ENCODE measurements at places on chromosomes 7 and 10.
A peak's percentile ranks its signal among the peaks of the same experiment; 100 is the strongest.

DNA sequence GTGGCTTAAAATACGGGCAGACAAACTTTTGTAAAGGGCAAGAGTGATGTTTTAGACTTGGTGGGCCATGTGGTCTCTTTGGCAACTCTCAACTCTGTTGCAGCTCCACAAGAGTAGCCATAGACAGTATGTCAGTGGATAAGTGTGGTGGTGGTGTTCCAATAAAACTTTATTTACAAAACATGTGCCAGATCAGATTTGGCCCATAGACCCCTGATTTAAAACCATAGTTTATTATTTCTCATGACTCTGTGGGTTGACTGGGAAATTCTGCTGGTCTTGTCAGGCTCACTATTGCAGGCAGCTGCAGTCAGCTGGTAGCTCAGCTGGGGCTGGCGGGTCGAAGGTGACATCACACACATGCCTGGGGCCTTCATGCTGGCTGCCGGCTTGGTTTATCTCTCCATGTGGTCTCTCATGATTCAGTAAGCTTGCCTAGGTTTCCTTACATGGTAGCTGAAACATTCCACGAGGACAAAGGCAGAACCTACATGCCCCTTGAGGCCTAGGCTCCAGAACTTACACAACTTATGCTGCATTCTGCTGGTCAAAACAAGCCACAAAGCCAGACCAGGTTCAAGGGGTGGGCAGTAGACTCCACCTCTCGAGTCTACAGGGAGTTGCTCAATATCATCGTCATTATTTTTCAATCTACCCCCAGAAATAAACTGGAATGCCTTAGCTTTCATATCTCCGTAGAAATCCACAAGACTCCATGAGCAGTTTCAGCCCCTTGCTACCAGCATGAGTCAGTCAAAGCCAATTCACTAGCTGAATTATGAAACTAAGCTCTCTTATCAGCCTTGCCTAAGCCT is 245.7 kb downstream of the WDR11 start:
- DNase-seq, result peak; percentile 25

GRCh38 chr10:122293156-122293960 is 22.3 kb downstream of the BTBD16 start:
- DNase-seq, result no peak

DNA sequence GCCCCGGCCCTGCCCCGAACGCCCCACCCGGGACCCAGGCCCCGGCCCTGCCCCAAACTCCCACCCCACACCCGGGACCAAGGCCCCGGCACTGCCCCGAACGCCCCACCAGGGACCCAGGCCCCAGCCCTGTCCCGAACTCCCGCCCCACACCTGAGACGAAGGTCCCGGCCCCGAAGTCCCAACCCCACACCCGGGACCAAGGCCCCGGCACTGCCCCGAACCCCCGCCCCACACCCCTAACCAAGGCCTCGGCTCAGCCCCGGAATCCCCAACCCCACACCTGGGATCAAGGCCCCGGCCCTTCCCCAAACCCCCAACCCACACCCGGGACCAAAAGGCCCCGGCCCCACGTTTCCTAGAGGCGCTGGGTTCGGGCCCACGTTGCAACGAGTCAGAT is 1.1 kb upstream of the LARP4B start:
- no peak for DNase-seq

DNA sequence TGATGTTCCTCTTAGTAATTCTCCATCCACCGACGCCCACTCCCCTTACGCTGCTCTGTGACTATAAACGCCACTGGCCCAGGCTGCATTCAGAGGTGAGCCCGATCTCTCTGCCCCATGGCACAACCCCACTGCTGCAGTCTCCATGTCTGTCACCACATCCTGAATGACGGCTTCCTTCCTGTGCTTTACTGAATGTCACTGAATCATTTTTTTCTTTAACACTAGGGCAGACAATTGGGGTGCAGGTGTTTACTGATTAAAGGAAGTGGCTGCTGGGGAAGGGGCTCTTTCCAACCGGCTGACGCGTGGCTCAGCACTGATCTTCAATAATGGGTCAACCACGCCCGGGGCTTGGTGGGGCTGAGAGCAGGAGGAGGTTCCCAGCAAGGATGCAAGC is 208.3 kb downstream of the USP6NL start:
- DNase-seq, result no peak

DNA sequence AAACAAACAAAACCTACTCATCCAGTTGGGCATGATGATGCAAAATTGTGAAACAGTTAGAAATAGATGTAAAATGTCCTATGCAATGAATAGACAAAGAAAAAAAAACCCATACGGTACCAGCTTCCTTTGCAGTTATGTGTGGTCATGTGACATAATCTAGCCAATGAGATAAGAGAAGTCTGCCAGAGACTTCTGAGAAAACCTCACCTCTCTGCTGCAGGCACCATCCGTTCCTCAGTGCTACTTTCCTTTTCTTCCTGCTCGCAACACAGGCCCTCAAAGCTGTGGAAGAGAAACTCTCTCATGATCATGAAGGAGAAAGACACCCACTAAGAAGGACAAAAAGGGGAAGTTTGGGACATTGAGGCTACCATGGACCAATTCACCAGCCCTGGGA is 76.8 kb upstream of the CARD11 start:
- no peak for DNase-seq

DNA sequence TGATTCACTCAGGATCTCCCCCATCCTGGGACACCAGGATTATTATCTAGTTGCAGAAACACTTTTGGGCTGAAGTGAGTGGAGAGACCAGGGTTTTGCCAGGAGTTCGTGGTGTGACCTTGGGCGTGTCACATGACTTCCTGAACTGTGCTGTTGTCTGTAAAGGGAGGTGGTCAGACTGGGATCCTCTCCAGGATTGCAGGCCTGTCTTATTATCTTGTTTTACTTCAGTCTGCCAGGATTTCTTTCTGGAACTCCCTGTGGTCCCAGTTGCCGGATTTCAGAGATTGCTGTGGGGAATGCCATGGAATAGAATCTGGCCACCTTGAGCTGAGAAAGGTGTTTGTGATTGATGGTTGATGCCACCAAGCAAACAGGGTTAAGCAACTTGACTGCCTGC is 35.8 kb downstream of the CRCP start:
- no peak for DNase-seq

GRCh38 chr7:2861509-2861908 is 17.4 kb upstream of the GNA12 start:
- no peak for DNase-seq

- no peak for DNase-seq
Measured at GRCh38 chr10:112915590-112916572, 34.2 kb upstream of the TCF7L2 start.

DNA sequence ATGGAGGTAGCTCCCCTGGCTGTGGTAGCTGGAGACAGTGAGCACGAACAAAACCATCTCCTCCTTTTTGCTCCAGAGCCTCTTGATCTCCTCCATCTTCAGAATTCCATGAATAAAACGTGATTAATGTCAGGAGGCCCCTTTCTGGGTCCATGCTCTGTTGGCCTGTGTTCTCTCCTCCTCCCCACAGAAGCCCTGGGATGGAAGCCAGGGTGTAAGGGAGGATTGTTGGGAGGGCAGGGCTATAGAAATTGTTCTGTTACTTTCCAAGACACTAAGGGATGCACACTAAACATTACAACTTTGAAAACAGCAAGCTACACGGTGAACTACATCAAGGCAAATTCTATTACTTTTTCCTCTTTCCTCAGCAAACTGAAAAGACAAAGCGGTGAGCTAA is 96.3 kb downstream of the RNF216 start:
- DNase-seq, result no peak

- DNase-seq, result no peak
Measured at GRCh38 chr10:16986406-16987205, 143.0 kb downstream of the CUBN start.

DNA sequence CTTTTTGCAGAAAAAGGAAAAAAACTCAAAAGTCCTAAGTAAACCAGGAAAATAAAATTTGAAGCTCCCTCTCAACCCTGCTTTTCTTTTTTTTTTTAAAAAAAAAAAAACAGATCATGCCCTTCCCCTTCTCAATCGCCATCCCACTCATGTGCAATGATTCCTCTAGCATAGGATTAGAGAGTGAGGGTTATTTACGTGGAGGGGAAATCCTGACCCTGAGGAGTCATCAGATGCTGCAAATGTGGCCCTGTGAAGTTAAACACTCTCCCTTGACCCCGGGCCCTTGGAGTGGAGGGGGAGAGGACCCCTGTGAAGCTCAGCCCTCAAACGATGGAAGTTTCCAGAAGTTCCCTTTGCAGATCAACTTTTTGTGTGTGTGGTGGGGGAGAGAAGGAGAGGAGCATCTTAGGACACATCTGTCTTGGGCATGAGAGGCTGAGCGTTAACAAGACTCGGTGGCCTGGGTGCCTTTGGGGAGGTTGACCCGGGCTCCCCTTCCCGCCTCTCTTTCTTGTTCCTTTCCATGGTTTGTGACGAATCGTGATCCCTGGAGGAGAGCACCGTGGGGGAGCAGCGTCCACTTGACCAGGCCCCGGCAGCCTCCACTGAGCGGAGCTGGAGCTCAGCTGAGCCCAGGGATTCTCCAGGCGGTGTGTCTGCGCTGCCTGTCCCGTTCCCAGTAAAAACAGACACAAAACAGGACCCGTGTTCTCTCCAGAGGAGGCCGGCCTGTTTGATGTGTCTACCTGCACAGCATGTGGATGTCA is 1.5 kb upstream of the SHH start:
- no peak for DNase-seq

DNA sequence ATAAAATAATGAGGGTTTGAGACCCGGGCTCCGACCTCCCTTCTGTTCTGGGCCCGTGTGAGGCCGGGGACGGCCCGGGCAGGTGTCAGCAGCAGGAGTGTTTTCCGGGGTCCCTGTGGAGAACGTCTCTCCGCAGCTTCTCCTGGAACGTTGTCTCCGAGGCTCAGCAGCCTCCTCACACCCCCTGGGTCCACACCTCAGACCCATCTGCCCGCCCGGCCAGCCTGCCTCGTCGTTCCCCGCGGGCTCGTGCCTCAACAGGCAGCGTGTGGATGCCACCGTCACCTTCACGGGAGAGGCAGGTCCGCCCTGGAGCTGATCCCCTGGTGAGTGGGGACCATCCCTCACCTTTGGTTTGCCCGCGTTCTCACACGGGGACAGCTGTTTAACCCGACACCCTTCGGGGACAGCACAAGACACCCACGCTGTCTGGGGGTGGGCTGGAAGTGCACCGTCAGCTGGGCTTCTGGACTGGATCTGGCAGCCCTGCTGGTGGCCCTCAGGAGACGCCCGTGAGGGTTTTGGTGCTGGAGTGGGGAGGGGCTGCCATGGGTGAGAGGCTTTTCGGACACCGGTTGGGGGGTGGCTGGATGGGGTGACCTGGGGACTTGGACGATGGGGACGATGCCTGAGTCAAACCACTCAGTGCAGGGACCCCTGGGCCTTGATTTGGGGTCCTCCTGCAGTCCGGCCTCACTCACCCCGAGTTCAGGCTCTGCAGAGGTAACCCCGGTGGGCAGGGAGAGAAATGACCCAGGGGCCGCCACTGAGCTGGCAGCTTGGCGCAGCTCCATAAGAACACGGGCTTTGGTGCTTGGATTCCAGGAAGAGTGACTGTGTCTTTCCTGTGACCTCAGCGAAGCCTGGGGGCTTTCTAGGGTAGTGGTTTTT is 131.7 kb downstream of the DNAJB6 start:
- DNase-seq, result no peak

DNA sequence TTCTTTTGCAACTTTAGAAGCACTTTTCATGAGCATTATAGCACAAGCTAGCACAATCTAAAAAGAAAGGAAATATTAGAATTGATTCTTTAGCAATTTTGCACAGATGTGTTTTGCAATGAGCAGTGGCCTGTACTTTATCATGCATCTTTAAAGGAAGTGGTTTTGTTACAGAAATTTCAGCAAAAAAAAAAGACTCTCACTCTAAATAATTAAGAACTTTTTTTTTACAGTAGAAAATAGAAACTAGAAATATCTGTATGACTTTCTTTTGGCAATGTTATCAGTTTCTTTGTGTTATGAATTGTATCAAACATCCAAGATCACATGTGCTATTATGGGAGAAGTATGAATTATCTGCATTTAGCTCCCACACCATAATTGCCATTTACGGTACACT is 195.7 kb upstream of the KLF6 start:
- DNase-seq, result no peak

GRCh38 chr7:127673902-127674301 is 21.9 kb downstream of the SND1 start:
- no peak for DNase-seq

GRCh38 chr10:22251751-22252223 is 34.0 kb upstream of the EBLN1 start:
- DNase-seq, result peak; percentile 20

GRCh38 chr7:104328970-104329825 is 795 bp downstream of the LHFPL3 start:
- peak; percentile 75 for DNase-seq

- DNase-seq, result peak; percentile 61
Measured at GRCh38 chr10:80924063-80924952, 386.6 kb downstream of the SH2D4B start.

- no peak for DNase-seq
Measured at GRCh38 chr10:122637376-122637775, 62.3 kb downstream of the C10orf120 start.

- no peak for DNase-seq
Measured at GRCh38 chr10:111578076-111578475, 501.2 kb downstream of the ADRA2A start.

DNA sequence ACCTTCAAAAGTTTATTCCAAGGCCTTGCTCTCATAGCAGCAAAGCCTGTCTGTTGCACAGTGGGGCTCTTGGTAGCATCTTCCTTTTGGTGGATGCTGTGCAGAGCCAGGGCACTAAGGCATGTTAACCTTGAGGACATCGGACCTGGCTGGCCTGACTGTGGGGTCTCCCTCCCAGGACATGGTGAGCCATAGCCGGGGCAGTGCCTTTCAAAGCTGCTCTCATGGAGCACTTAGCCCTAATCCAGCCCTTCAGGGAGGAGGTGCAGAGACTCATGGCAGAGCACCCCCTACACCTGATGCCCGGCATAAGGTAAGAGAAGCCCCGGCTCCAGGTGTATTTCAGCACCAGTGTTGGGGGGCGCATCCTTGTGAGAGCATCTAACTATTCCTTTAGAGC is 941.4 kb upstream of the ZNF722 start:
- DNase-seq, result no peak

GRCh38 chr7:152016947-152017346 is 8.5 kb upstream of the GALNT11 start:
- no peak for DNase-seq

- DNase-seq, result no peak
Measured at GRCh38 chr10:37125191-37125732, at the start of gene ANKRD30A. TSS of gene ANKRD30A (plus strand) at chr10:37125598. CDS start at chr10:37125788, 190 bp downstream.

- DNase-seq, result no peak
Measured at GRCh38 chr10:126242397-126243260, 145.6 kb downstream of the ADAM12 start.

GRCh38 chr10:29131952-29132547 is 156.8 kb upstream of the LYZL1 start:
- DNase-seq, result no peak

- DNase-seq, result no peak
Measured at GRCh38 chr10:92544296-92544695, 29.6 kb downstream of the IDE start.

DNA sequence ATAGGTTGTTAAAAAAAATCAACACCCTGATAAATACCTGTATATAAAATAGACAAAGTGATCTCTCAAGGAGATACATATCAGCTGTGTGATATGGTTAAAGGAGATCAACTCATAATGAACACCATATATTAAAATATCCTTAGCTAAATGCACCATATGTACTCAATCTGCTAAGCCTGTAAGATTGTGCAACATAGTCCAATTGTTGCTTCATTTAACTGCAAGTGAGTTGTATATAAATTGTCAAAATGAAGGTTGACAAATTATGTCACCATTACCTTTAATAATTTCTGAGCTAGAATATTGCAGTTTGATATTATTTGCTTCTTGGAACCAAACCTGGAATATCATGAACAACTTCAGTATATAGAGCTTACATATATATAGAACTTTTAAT is 283.7 kb downstream of the MALRD1 start:
- no peak for DNase-seq
